ENCODE measurements at places on chromosomes 13 and 19.
A peak's percentile ranks its signal among the peaks of the same experiment; 100 is the strongest.

DNA sequence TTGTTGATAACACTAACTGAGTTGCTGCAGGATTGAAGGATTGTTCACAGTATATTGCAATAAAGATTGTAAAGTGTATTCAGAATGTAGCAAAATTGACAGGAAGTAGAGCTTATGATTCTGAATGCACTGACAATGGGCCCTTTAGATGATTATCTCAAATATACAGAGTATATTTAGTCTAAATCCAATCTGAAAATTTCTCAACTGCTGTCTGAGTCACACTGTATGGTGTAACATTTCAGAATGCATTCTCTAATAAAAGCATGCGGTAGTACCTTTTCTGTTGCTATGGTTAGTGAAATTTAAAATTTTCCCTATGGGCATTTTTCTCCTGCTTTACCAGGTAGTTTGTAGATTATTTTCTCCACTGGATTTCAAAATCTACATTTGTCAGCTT lies 365.2 kb downstream of the PCDH17 start:
- DNase-seq: no peak

- DNase-seq: peak; percentile 77
Observed at GRCh38 chr13:50222569-50223332, 207.5 kb downstream of the KCNRG start.

GRCh38 chr13:34913040-34913439 lies 29.0 kb upstream of the NBEA start:
- DNase-seq: no peak

- no peak for DNase-seq
Observed at GRCh38 chr19:2249010-2249866, at the start of gene AMH. Gene AMH (plus strand): TSS chr19:2249323. CDS start chr19:2249333, 10 bp downstream.

DNA sequence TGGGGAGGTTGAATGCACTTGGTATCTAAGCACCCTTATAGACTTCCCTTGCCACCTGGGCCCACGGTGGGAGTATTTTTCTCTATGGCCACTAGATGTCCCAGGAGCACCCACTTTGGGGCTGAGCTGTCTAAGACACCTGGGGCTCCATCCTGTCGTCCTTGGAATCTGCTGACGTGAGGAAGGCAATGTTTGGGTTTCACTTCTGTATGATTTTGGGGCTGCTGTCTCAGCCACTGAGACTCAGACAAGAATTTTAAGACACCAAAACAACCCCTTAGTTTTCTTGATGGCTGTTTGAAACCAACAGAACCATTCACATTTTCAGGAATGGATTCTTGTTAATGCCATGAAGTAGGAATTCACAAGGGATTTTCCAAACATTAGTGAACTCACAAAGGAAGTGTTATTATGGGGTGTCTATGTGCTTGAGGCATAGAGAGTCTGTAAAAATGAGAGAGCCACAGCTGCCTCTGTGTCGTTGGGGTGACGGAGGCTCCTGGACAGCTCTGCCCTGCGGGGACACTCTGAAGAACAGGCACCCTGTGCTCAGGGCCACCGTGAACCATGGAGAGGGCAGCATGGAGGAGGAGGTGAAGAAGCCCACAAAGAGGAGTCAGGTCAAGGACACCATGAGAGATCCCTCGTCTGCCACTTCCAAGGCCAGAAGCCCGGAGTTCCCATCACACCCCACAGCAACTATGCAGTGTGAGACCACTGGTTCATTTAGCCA lies 106.8 kb upstream of the SPATA13 start:
- peak; percentile 32 for DNase-seq

- no peak for DNase-seq
Observed at GRCh38 chr13:26980099-26981031, 191.2 kb downstream of the USP12 start.

GRCh38 chr13:44017756-44018309 lies 138.1 kb downstream of the LACC1 start:
- DNase-seq: no peak

DNA sequence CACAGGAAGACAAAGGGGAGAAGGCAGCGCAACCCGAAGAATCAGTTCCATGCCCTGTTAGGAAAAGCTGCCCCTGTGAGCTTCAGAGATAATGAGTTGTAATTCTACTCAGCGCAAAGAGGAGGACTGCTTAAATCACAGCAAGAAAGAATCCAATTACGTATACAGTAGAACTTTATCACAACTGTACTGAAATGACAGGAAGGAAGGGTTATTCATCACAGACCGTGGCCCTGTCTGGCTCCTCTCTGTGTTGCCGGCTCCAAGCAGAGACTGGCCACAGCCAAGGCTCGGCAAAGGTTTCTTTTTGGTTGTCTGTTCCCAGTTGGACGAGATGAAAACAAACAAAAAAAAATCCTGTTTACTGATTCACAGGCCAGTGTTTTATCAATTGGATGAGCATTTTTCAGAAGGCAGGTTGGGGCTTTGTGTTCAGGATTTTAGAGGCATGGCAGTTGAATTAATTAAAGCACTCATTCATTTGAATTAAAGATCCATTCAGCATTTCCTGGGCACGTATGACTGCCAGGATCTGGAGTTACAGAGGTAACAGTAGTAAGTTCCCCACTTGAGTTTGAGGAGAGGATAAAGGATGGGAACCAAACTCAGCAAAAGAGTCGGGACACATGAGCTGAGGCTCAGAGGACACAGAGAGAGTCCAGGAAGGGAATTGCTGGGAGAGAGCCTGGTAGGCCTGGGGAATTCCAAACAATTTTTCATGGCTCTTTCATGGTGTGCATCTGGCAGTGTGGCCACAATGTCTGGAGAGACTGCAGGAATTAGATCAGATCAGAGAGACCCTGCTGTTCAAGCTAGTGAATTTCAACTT lies 341.0 kb downstream of the DNAJC15 start:
- no peak for DNase-seq

GRCh38 chr19:57351867-57352266 lies 796 bp downstream of the ZNF304 start:
- DNase-seq: no peak

GRCh38 chr19:58059003-58059670 lies at the start of gene ZNF135:
Gene ZNF135 (plus strand): TSS chr19:58059282. CDS start chr19:58060003, 721 bp downstream.
- DNase-seq: peak; percentile 32

GRCh38 chr13:45851171-45851921 lies at the start of gene SIAH3:
Gene SIAH3 (minus strand): TSS chr13:45851753. CDS start chr13:45851629, 124 bp downstream.
- DNase-seq: peak; percentile 15

DNA sequence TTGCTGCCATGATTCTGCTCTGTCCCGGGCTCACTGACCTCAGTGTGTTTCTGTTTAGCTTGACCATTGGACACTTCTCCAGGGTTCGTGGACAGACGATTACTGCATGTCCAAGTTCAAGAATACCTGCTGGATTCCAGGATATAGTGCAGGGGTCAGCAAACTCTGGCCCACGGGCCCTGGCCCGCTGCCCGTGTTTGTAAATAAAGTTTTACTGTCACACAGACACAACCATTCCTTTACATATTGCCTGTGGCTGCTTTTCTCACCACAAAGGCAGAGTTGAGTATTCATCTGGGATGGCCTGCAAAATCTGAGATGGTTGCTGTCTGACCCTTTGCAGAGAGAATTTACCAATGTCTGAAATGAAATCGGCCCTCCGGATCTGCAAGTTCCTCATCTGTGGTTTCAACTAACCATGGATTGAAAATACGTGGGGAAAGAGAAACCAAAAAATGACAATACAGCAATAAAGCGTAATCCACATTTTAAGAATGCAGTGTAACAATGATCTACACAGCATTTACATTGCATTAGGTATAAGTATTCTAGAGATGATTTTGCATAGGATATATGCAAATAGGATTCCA lies 25.9 kb upstream of the F2RL3 start:
- DNase-seq: no peak

- no peak for DNase-seq
Observed at GRCh38 chr13:104580931-104581330, 1514.7 kb upstream of the SLC10A2 start.

- DNase-seq: no peak
Observed at GRCh38 chr19:22332924-22333323, 46.7 kb downstream of the ZNF729 start.

DNA sequence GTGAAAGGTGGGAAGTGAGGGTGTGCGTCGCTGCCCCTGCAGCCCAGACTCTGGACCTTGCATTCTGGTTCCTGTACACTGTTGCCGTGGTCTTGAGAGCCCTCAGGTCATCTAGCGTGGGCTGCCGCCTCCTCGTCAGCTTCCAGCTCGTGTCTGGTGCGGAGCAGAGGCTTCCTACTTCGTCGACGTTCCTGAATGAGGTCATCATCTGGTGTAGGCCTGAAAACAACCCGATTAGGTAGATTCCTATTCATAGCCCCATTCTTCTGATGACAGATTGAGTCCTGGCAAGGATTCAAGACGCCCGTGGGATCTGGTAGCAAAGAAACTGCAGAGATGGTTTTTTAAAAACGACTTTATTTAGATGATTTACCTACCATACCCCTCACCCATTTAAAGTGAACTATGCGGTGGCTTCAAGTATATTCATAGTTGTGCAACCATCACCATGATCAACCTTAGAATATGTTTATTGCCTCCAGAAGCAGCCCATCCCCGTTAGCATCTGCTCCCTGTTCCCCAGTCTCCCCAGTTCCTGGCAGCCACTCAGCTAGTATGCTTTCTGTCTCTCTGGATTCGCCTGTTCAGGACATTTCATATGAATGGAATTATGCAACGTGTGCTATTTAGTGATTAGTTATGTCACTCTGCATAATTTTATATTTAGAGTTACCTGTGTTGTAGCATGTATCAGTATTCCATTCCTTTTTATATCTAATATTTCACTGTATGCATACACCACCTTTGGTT lies 13.8 kb downstream of the NAXD start:
- no peak for DNase-seq

- DNase-seq: no peak
Observed at GRCh38 chr13:74090397-74090796, 43.8 kb downstream of the KLF12 start.

DNA sequence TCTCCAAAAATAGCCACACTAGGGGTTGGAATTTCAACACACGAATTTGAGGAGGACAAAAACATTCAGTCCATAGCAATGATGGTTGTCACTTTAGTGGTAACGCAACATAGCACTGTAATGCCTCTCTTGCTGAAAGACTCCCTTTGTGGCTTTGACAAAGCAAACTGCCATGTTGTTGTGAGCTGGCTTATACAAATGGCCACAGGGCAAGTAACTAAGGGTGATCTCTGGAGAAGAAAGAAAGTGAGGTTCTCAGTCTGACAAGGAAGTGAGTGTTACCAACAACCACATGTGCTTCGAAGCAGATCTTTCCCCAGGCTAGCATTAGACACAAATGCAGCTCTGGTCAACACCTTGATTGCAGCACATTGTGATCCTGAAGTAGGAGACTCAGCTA lies 79.1 kb upstream of the PCDH17 start:
- DNase-seq: no peak

DNA sequence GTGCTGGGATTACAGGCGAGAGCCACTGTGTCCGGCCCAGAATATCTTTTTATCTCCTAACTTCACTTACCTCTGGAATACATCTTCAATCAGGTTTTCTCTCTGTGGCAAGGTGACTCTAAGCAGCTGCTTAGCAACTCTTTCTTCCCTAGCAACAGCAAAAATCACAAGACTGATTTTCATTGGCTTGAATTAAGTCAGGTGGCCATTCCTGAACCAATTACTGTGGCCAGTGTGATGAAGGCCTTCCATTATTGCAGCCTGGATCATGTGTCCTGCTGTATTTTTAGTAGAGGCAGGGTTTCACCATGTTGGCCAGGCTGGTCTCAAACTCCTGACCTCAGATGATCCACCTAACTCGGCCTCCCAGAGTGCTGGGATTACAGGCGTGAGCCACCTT lies 9.0 kb upstream of the LTBP4 start:
- peak; percentile 67 for DNase-seq

DNA sequence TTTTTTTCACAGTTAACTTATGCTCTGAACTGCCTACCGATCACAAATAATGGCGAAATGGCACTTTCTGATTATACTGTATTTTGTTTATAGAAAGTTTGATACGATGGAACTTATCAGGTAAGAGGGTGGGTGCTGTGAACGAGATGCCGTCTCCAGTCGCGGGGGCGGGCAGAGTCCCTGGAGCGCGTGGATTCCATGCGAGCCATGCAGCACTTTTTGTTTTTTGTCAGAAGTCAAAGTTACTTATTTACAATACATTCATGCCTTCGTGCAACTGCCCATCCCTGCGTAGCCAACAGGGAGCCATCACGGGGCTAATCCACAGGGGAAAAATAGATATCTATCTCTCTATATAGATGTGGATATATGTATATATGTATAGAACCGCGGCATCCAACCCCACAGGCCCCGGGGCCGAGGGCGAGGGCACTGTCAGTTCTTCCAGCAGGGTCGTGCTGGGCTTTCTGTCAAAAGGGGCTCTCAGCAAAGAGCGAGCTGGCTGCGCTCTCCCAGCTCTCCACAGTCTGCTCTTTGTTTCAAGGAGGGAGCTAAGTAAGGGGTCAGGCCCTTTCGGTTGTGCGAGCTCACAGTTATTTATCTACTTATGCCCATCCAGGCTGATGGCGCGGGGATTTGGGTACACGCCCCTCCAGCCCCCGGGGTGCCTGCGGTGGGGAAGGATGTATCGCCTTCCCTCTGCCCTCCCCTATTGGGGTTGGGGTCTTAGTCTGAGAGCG lies 3.4 kb downstream of the SLITRK1 start:
- DNase-seq: no peak

- no peak for DNase-seq
Observed at GRCh38 chr13:44802491-44802890, 186.8 kb downstream of the NUFIP1 start.

GRCh38 chr13:24039621-24040475 lies 120.7 kb upstream of the SPATA13 start:
- DNase-seq: no peak

- no peak for DNase-seq
Observed at GRCh38 chr13:24038841-24039330, 121.6 kb upstream of the SPATA13 start.

- DNase-seq: no peak
Observed at GRCh38 chr19:4744451-4745174, 21.0 kb upstream of the DPP9 start.

DNA sequence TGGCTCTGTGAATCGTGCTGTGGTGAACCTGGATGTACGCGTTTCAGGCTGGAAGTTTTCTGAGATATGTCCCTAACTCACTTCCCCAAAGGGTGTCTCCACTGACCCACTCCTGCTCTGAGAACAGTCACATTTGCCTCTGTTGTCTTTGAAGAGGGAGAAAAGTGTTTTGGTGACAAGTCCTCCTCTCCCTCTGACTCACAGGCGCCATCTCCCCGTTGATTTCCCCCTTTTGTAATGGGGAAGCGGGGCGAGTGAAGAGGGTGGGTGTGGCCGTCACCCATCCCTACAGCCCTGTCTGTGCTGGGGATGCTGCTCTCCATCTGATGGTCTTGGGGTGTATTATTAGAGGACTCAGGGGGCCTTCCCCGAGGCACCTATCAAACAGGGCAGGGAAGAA lies 9.6 kb downstream of the APC2 start:
- no peak for DNase-seq

DNA sequence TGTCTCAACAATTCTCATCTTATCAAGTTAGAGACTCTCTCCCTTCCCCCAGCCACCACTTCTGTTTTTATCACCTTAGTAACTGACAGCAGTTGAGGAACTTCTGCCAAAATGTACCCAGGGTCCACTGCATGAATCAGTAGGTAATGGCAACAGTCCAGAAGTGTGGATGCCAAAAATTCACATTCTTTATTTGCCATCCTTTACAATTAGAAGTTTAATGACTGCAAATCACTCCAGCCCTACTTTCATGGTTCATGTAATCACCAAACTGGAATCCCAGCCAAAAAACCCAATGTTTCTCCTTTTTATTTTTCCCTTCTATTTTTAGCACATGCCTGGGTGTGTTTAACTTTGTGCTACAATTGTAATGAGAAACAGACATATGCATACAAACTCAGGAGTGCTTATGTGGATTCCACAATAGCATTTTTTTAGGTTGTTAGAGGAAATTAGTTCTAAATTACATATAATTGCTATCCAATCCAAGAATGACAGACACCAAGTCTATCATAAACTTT lies 243.5 kb downstream of the RGCC start:
- no peak for DNase-seq

GRCh38 chr13:73011751-73012150 lies 47.1 kb upstream of the KLF5 start:
- DNase-seq: no peak
